MCF 10A (cell line): ENCODE measurements at places on chromosomes 1 and 21. TPM values are rescaled to one million over a fixed set of nuclear protein-coding genes. Genes with fewer than 3 reads are reported as not detected.

GRCh38 chr1:1946540-1946939, 27.5 kb upstream of the TMEM52 start:
- no peak overlapping the region for H3K4me3 ChIP-seq
- DNase-seq: no peak
- no peaks in the 10 kb centered on the region for H3K36me3 ChIP-seq
- H3K4me1 ChIP-seq: no peaks in the 10 kb centered on the region
- peaks cover 26% of the 10 kb centered on the region for H3K27me3 ChIP-seq
- H3K27ac ChIP-seq: no peak overlapping the region

Gene FMO3
- total RNA-seq: not detected in 2 replicates

Gene SPRR1A
- not detected in 2 replicates for total RNA-seq

Gene NUDT4B
- total RNA-seq: not detected in 2 replicates

DNA sequence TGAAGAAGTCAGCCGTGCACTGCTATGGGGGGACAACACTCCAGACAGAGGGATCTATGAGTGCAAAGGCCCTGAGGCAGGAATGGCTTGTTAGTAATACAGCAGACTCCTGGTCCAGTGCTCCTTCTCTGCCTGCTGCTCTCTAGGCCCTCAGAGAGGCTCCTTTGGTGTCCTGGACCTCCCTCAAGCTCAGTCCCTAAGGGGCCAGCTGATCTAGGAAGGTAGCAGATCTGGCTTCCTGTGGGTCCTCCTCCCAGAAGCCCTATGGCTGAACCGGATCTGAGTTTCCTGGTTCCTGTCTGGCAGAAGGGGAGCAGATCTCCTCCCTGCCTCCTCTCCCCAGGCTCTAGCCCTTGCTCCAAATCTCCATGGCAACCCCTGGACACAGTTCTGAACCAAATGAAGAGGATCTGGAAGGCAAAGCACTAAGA, at the start of gene LDLRAD2:
TSS of gene LDLRAD2 (plus strand) at position 391 of the 431 bp plus-strand sequence. CDS start 187 bp downstream, outside the sequence.
- no peaks in the 10 kb centered on the region for H3K36me3 ChIP-seq
- H3K4me3 ChIP-seq: no peak within 1 kb of the TSS
- H3K4me1 ChIP-seq: peaks cover 4% of the 10 kb centered on the region
- no peak for DNase-seq

- H3K4me3 ChIP-seq: no peak within 1 kb of the TSS
- no peaks in the 10 kb centered on the region for H3K36me3 ChIP-seq
- DNase-seq: no peak
- peaks cover 19% of the 10 kb centered on the region for H3K27me3 ChIP-seq
Observed at GRCh38 chr1:44118682-44119081, at the start of gene KLF17. KLF17 (plus strand) TSS chr1:44118821; CDS start chr1:44118908, 87 bp downstream.
